ENCODE measurements at places on chromosomes 11 and 22.

DNA sequence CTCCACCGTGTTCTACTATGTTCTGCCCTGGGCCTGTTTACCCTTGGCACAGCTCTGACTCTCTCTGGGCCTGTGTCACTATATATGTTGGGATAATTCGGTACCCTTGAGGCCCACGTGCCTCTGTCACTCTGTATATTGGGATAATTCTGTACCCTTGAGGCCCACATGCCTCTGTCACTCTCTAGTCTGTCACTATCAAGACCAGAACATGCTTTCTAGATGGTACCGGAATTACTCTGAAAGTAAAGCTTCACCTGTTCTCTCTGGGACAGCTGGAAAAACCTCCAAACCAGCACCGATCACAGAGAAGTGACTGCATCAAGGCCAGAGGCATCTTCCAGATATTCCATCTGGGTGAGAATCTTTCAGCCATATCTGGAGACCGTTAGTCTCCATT is 9.3 kb upstream of the FCHSD2 start:
- no peak for DNase-seq
- H3K4me1 ChIP-seq, result peaks cover 78% of the 10 kb centered on the region
- H3K4me3 ChIP-seq, result no peak overlapping the region
- H3K36me3 ChIP-seq, result no peaks in the 10 kb centered on the region

- no peaks in the 10 kb centered on the region for H3K27me3 ChIP-seq
- DNase-seq, result no peak
- H3K36me3 ChIP-seq, result no peaks in the 10 kb centered on the region
- no peak overlapping the region for H3K4me3 ChIP-seq
- H3K4me1 ChIP-seq, result no peaks in the 10 kb centered on the region
- H3K27ac ChIP-seq, result no peak overlapping the region
Measured at GRCh38 chr11:27116684-27117083, 76.1 kb downstream of the BBOX1 start.

DNA sequence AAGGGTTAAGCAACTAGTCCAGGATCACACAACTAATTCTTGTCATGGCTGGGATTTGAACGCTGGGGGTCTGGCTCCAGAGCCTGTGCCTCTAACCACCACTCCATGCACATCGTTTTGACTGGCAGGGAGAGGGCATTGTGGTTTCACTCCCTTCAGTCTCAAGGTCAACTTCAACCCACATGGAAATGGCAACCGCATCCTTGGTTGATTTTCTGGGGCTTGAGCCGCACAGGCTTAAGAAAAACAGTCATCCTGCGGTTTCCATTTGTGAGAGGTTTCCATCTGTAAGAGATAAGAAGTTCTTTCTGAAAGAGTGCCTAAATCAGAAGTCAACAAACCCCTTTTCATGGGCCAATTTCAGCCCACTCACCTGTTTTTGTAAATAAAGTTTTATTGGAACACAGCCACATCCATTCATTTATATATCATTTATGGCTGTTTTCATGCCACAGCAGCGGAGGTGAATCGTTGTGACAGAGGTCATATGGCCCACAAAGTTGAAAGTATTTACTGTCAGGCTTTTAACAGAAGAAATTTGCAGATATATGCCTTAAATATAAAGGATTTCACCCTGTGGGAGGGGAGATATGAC is 65.7 kb downstream of the SGSM1 start:
- no peaks in the 10 kb centered on the region for H3K4me1 ChIP-seq
- no peak overlapping the region for H3K27ac ChIP-seq
- peak; percentile 6 for DNase-seq
- no peak overlapping the region for H3K4me3 ChIP-seq
- H3K27me3 ChIP-seq, result no peaks in the 10 kb centered on the region

GRCh38 chr22:20843501-20843900 is 15.1 kb downstream of the PI4KA start:
- DNase-seq, result no peak
- H3K27ac ChIP-seq, result no peak overlapping the region
- no peaks in the 10 kb centered on the region for H3K27me3 ChIP-seq
- H3K4me1 ChIP-seq, result peaks cover 20% of the 10 kb centered on the region
- H3K36me3 ChIP-seq, result no peaks in the 10 kb centered on the region

DNA sequence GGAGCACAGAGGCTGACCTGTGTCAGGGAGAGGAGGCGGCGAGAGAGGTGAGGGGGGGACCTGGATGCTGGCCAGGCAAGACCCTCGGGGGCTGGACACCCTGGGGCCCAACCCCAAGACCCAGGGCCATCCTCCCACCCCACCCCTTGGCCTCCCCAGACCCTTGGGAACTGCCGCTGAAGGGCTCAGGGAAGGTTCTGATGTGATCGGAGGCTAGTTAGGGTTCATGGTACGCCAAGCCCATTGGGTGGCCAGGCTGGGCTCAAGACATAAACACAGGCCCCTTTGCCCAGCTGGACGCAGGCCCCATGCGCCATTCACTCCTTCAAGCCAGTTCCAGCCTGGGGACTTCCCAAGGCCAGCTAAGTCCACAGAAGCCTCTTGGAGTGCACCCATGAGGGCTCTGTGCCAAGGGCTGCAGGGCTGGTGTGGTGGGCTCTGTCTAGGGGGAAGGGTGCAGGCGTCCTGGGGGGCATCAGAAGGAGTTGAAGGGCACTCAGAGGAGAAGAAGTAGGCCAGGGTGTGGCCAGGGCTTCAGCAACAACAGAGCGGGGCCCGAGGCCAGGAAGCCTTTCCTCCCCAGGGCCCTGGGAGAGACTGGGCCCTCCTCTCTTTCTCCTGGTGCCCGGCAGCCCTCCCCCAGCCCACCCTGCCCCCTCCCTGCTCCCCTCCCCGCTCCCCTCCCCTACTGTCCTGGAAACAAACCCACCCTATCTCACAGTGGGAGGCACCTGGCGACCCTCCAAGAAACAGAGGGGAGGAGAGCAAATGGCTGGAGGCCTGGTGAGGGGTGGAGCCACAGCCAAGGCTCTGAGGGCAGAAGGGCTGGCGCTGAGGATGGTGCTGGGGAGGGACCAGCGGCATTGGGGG is 12.9 kb downstream of the TSPAN32 start:
- no peak overlapping the region for H3K4me3 ChIP-seq
- no peak overlapping the region for H3K27ac ChIP-seq
- H3K27me3 ChIP-seq, result no peaks in the 10 kb centered on the region
- DNase-seq, result peak; percentile 63
- H3K36me3 ChIP-seq, result no peaks in the 10 kb centered on the region
- H3K4me1 ChIP-seq, result peaks cover 8% of the 10 kb centered on the region

DNA sequence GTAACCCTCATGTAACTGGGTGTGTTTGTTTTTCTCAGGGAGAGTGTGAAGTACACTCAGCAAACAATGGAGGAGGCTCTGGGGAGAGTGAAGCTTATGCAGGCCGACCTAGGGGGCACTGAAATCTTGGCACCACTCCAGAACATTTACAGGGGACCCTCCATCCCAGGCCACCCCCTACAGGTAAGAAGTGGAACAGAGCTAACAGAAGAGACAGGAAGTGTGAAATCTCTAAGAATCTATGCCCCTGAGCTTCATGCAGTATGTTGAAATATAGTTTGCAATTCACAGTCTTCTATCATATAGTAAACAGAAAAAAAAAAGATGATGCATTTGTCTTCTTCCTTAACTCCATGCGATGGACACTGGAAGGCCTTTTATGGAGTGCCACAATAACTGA is 8.4 kb downstream of the VWA5A start:
- H3K4me1 ChIP-seq, result no peaks in the 10 kb centered on the region
- peak; percentile 42 for DNase-seq
- no peak overlapping the region for H3K4me3 ChIP-seq

DNA sequence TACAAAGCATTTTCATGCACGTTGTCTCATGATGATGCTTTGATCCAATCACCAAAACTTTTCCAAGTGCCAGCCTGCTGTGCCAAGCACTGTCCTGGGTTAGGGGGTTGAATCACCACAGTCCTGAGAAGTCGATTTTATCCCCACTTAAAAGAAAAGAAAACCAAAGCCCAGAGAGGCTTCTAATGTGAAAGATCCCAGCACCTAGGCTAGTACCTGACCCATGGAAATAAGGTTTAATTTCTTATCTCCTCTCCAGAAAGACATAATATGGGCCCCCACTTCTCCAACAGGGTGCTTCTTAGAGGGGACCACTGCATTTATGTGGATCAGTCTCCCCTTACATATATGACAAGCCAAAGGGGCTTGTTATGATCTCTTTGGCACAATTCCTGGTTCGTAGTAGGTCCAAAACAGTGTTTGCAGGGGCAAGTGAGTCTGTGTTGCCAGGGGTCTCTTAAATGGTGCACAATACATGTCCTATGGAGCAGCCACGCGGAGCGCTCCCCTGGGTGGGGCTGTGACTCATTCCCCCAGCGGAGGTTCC is 1.9 kb upstream of the BCL9L start:
- H3K36me3 ChIP-seq, result no peaks in the 10 kb centered on the region
- H3K27ac ChIP-seq, result peak overlapping the region; percentile 93
- H3K4me1 ChIP-seq, result peaks cover 5% of the 10 kb centered on the region
- peak overlapping the region; percentile 92 for H3K4me3 ChIP-seq
- H3K27me3 ChIP-seq, result no peaks in the 10 kb centered on the region
- no peak for DNase-seq

DNA sequence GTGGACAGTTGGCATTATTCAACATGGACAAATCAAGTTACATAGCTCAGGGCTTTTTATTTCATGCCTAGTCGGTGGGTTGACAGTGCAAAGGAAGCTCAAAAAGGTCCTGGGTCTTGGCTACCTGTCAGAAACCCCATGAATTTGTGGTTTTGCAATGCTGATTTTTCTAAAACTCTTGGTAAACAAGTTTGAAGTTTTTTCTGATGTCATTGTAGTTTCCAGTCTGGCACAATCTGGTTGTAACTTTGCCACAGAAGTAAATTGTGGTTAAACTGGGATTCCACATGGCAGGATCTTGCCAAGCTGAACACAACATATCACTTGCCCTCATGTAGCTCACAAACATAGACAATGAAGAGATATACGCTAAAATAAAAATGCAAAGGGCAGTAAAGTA is 100.8 kb downstream of the EHF start:
- DNase-seq, result no peak
- H3K36me3 ChIP-seq, result no peaks in the 10 kb centered on the region
- H3K4me1 ChIP-seq, result no peaks in the 10 kb centered on the region
- no peak overlapping the region for H3K4me3 ChIP-seq
- H3K27me3 ChIP-seq, result no peaks in the 10 kb centered on the region

DNA sequence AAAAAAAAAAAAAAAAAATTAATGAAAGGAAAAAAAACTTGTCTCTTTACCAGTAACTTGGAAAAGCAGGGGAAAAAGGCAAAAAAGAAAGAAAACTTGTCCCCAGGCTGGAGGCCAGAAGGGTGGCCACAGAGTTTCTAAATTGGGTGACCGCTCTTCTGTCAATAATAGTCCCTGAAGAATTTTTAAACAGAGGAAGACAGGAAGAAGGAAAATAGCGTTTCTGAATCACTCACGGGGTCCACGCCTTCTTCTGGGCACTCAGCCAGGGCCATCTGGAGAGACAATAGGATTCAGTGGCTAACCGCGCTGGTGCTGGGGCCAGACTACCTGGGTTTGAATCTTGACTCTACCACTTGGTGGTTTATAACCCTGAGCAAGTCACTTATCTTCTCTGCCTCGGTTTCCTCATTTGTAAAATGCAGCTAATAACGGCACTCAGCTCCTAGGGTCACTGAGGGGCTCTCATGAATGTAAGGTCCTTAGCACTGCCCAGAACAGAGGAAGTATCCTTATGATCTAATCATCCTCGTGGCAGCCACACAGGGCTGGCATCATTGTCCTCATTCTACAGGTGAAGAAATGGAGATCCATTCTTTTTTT is 7.0 kb downstream of the C11orf86 start:
- H3K27ac ChIP-seq, result no peak overlapping the region
- peaks cover 6% of the 10 kb centered on the region for H3K27me3 ChIP-seq
- no peaks in the 10 kb centered on the region for H3K36me3 ChIP-seq
- peaks cover 22% of the 10 kb centered on the region for H3K4me1 ChIP-seq

GRCh38 chr11:112394304-112394703 is 133.6 kb upstream of the PLET1 start:
- no peaks in the 10 kb centered on the region for H3K4me1 ChIP-seq
- H3K4me3 ChIP-seq, result no peak overlapping the region
- no peaks in the 10 kb centered on the region for H3K36me3 ChIP-seq
- no peaks in the 10 kb centered on the region for H3K27me3 ChIP-seq
- no peak overlapping the region for H3K27ac ChIP-seq

- no peak overlapping the region for H3K27ac ChIP-seq
- peaks cover 12% of the 10 kb centered on the region for H3K4me1 ChIP-seq
- no peaks in the 10 kb centered on the region for H3K36me3 ChIP-seq
Measured at GRCh38 chr22:38952281-38952993, 5.0 kb upstream of the APOBEC3A start.

- no peaks in the 10 kb centered on the region for H3K27me3 ChIP-seq
- H3K4me3 ChIP-seq, result no peak overlapping the region
- H3K36me3 ChIP-seq, result peaks cover 18% of the 10 kb centered on the region
- no peak for DNase-seq
- peaks cover 16% of the 10 kb centered on the region for H3K4me1 ChIP-seq
Measured at GRCh38 chr22:19442166-19442565, 5.3 kb downstream of the C22orf39 start.

GRCh38 chr11:91104237-91104636 is 881.4 kb upstream of the CHORDC1 start:
- H3K4me1 ChIP-seq, result no peaks in the 10 kb centered on the region
- no peaks in the 10 kb centered on the region for H3K36me3 ChIP-seq
- DNase-seq, result no peak
- H3K27ac ChIP-seq, result no peak overlapping the region

GRCh38 chr22:37744589-37744988 is 47.7 kb downstream of the TRIOBP start:
- H3K4me1 ChIP-seq, result peaks cover 35% of the 10 kb centered on the region
- no peaks in the 10 kb centered on the region for H3K27me3 ChIP-seq
- no peak overlapping the region for H3K27ac ChIP-seq
- H3K36me3 ChIP-seq, result no peaks in the 10 kb centered on the region
- no peak for DNase-seq

DNA sequence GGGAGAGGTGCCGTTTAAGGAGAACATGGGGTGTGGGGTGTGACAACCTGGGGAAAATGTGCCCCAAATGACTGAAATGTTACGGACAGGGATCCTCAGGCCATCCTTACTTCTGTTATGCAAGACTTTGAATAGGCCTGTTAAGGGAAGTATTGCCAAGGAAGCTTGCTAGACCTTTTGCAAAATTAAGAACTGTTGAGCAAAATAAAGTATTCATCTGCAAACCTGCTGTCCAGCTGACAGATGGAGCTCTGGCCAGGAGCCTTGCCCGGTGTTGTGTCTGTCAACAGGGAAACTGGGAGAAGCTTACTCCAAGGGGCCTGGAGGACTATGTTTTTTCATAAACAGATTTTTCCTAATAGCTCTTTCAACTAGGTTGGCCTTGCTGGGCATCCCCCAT is 48.0 kb downstream of the FAT3 start:
- no peak for DNase-seq
- H3K27ac ChIP-seq, result no peak overlapping the region
- H3K27me3 ChIP-seq, result no peaks in the 10 kb centered on the region
- no peaks in the 10 kb centered on the region for H3K4me1 ChIP-seq

GRCh38 chr11:95229993-95230809 is 801 bp downstream of the SESN3 start:
- H3K27ac ChIP-seq, result peak overlapping the region; percentile 71
- no peaks in the 10 kb centered on the region for H3K36me3 ChIP-seq
- no peaks in the 10 kb centered on the region for H3K27me3 ChIP-seq
- peak overlapping the region; percentile 99 for H3K4me3 ChIP-seq
- peaks cover 36% of the 10 kb centered on the region for H3K4me1 ChIP-seq

GRCh38 chr11:20157728-20158127 is 2.5 kb downstream of the DBX1 start:
- H3K27me3 ChIP-seq, result peaks cover 44% of the 10 kb centered on the region
- H3K27ac ChIP-seq, result no peak overlapping the region
- H3K4me1 ChIP-seq, result no peaks in the 10 kb centered on the region
- no peak overlapping the region for H3K4me3 ChIP-seq
- DNase-seq, result no peak

Measured in common myeloid progenitor, CD34-positive (primary cell).